ENCODE measurements at places on chromosomes 7 and 10. TPM values are rescaled to one million over a fixed set of nuclear protein-coding genes. Genes with fewer than 3 reads are reported as not detected.

DNA sequence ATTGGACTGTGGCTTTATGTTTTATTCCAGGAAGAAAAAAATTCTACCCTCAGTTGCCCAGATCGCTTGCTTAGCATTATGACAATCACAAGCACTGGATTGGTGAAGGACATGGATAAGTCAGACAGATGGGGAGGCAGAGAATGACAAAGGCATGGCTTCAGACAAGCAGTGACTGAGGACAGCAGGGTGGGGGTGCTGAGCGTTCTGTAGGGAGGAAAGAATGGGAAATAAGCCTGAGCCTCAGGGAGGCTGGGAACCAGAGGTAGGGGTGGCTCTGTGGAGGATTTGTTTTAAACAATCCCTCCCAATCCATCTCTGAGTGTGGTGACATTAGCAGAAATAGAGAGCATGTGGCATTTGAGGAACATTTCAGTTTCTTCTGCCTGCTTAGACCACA is 896.9 kb downstream of the CCSER2 start:
- H3K27ac ChIP-seq: no peak overlapping the region
- no peaks in the 10 kb centered on the region for H3K36me3 ChIP-seq
- no peaks in the 10 kb centered on the region for H3K27me3 ChIP-seq
- no peaks in the 10 kb centered on the region for H3K4me1 ChIP-seq
- DNase-seq: no peak

Gene OR2A1
- 0.26 TPM for total RNA-seq

- H3K27ac ChIP-seq: no peak overlapping the region
- H3K4me1 ChIP-seq: no peaks in the 10 kb centered on the region
- no peaks in the 10 kb centered on the region for H3K27me3 ChIP-seq
- no peak overlapping the region for H3K4me3 ChIP-seq
- DNase-seq: no peak
These were observed 12.5 kb upstream of the CDK13 start for GRCh38 chr7:39937366-39938153.

GRCh38 chr10:78847485-78847884 is 221.3 kb upstream of the ZMIZ1 start:
- H3K4me3 ChIP-seq: no peak overlapping the region
- DNase-seq: no peak
- no peaks in the 10 kb centered on the region for H3K4me1 ChIP-seq
- H3K27ac ChIP-seq: no peak overlapping the region

- no peaks in the 10 kb centered on the region for H3K27me3 ChIP-seq
- H3K4me3 ChIP-seq: no peak overlapping the region
- no peaks in the 10 kb centered on the region for H3K36me3 ChIP-seq
These were observed 265.4 kb upstream of the DGKB start for GRCh38 chr7:15167912-15168311.

- no peaks in the 10 kb centered on the region for H3K27me3 ChIP-seq
- H3K4me3 ChIP-seq: no peak overlapping the region
- no peak overlapping the region for H3K27ac ChIP-seq
- no peaks in the 10 kb centered on the region for H3K36me3 ChIP-seq
- no peaks in the 10 kb centered on the region for H3K4me1 ChIP-seq
These were observed 23.6 kb downstream of the CTAGE6 start for GRCh38 chr7:143733876-143734275.

Gene CAPZA2
- 205 TPM for total RNA-seq

- no peak for DNase-seq
- no peak overlapping the region for H3K4me3 ChIP-seq
- H3K4me1 ChIP-seq: no peaks in the 10 kb centered on the region
- H3K36me3 ChIP-seq: no peaks in the 10 kb centered on the region
These were observed 60.1 kb upstream of the NAMPT start for GRCh38 chr7:106344861-106345260.

- H3K4me3 ChIP-seq: no peak overlapping the region
- H3K4me1 ChIP-seq: peaks cover 11% of the 10 kb centered on the region
- DNase-seq: no peak
- no peaks in the 10 kb centered on the region for H3K36me3 ChIP-seq
- no peaks in the 10 kb centered on the region for H3K27me3 ChIP-seq
These were observed 140.9 kb downstream of the PARD3 start for GRCh38 chr10:34674176-34674575.

Gene CRHR2
- not detected for total RNA-seq
